ENCODE measurements at places on chromosomes 16 and 17.

DNA sequence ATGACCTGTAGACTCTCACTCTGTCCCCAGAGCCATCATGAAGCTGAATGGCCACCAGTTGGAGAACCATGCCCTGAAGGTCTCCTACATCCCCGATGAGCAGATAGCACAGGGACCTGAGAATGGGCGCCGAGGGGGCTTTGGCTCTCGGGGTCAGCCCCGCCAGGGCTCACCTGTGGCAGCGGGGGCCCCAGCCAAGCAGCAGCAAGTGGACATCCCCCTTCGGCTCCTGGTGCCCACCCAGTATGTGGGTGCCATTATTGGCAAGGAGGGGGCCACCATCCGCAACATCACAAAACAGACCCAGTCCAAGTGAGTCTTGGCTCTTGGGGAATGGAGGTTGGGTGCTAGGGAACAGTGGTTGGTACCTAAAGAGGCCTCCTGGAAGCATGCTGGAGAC is 41.0 kb downstream of the IGF2BP1 start:
- no peak for DNase-seq

- no peak for DNase-seq
Observed at GRCh38 chr17:72901083-72901482, 191.4 kb downstream of the SLC39A11 start.

DNA sequence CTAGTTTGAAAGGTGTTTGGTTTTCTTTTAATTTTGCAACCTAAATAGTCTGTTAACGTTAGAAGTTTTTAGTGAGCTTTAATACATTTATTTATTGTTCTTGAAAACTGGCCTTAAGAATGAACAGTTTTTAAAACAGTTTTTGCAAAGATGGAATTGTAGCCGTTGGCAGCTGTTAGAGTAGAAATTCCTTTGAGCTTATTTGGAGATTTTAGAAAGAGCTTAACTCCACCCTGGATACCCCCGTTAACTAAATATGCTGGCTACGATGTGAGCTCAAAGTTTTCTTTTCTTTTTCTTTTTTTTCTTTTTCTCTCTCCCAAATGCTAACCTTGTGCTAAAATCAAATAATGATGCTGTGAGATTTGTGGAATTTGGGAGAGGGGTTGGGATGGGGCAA is 75.2 kb downstream of the COX10 start:
- no peak for DNase-seq

GRCh38 chr16:83138976-83139690 is 512.4 kb downstream of the CDH13 start:
- no peak for DNase-seq

GRCh38 chr17:68239632-68240366 is 8.0 kb upstream of the AMZ2 start:
- DNase-seq, result no peak

DNA sequence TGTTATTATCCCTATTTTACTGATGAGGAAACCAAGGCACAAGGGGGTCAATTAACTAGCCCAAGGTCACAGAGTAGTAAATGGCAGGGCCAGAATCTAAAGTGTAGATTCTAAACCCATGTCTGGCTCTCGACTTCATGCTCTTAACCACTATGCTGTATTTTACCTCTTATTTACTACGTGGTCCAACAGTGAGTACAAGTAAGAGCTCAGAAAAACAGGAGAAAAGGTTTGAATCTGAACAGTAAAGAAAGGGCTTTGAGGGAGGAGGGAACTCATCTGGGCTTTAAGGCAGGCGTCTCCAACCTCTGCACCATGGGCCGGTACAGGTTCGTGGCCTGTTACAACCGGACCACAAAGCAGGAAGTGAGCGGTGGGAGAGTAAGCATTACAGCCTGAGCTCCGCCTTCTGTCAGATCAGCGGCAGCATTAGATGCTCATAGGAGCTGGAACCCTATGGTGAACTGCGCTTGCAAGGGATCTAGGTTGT is 62.9 kb downstream of the SMURF2 start:
- DNase-seq, result no peak

DNA sequence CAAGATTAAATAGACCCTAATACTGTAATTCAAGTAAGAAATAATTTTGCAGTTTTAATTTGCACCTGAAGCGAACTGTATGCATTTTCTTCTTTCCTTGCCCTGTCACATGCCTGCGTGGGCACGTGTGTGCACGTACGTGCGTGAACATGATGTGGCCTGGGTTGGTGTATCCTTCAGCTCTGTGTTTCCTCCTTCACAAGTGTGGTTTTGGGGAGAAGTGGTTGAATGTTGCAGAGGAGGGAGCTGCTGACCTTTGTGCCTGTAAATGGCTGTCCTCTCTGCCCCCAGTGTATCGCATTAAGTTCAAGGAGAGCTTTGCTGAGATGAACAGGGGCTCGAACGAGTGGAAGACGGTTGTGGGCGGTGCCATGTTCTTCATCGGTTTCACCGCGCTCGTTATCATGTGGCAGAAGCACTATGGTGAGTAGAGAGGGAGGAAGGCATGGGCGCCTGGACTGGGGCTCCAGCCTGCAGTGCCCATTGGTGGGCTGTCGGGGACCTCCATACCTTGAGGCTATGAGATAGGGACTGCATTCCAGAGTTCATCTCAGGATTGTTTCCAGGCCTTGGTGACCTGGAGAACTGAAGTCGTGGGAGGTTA is 6.0 kb downstream of the COX4I1 start:
- no peak for DNase-seq

- no peak for DNase-seq
Observed at GRCh38 chr17:1022278-1023024, 25.5 kb downstream of the TIMM22 start.

DNA sequence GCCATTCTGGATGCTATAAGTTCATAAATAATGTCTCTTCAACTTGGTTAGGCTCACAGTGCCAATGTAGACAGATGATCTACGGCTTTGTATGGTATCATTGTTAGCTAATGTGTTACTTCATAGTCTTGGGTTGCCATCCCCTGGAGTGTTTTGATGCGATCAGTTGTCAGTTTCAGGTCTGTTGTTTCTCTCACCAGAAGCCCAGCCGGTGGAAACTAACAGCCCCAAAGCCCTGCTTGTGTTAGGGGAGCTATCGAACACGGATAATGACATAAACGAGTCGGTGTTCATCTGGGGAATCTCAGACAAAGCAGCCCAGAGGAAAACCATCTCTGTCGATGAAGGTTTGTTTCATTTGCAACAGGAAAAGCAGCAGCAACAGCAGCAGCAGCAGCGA is 107.4 kb upstream of the ANKFN1 start:
- no peak for DNase-seq

DNA sequence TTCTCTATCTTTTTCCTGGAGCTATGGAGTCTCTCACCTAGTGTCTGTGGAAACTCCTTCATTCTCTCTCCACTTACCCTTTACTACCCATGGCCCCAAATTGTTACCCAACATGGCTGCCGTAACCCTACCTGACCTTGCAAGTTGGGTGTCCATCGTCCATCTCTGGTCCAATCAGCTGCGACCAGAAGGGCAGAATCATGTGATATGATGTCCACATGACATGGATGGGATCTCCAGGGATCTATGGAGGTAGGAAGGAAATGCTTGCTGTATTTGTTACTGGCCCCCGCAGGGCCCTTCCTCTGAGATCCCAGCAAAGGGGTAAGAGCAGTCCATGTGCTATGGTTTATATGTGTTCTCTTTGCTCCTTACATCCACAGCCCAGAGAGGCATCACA is 8.0 kb upstream of the DRC7 start:
- DNase-seq, result no peak

DNA sequence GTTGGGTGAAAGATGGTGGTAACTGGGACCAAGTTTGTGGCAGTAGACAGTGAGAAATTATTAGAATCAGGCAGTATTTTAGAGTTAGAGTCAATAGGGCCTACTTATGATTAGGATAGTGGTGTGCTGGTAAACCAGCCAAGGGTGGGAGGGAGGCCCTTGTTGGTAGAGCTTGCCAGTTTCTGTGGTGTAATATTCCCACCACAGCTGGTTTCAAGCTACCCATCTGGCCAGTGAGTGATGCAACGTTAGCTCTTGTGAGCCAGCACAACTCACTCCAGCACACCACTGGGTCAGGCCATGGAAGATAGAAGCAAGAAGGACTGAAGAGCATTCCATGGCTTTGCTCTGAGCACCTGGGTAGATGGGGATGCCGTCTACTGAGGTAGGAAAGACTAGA is 34.9 kb downstream of the GNAO1 start:
- no peak for DNase-seq

DNA sequence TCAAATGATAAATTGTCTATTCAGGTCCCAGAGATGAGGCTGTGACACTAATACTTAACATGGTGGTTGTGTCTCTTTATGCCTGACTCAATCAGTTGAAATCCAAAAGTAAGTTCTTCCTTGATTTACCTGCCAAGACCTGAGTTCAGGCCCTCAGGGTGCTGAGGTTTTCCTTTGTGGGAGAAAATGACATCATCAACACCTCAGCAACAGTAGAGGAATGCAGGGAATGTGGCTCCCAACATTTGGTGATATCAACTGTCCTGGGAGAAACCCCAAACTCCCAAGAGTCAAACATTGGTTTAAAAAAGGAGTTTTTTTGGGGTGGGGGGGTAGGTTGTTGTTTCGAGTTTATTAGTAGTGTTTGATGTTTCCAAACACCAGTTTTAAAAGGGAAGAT is 14.7 kb downstream of the RNF43 start:
- DNase-seq, result no peak

DNA sequence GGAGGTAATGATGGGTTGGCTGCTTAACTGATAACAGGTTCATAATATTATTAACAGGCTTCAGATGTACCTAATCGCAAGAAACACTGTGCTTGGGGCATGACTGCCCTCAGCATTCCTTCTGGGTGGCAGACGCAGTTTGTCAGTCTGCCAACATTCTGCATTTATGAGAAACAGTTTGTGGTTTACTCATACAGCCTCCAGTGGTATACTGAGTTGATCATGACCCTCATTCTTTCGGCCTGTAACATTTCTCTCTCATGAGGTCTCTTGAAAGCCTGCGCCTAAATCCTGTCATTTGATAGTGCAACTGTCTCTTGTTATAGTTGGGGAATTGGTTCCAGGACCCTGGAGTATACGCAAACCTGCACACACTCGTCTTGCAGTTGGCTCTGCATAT is 4.9 kb upstream of the RUSF1 start:
- DNase-seq, result no peak

DNA sequence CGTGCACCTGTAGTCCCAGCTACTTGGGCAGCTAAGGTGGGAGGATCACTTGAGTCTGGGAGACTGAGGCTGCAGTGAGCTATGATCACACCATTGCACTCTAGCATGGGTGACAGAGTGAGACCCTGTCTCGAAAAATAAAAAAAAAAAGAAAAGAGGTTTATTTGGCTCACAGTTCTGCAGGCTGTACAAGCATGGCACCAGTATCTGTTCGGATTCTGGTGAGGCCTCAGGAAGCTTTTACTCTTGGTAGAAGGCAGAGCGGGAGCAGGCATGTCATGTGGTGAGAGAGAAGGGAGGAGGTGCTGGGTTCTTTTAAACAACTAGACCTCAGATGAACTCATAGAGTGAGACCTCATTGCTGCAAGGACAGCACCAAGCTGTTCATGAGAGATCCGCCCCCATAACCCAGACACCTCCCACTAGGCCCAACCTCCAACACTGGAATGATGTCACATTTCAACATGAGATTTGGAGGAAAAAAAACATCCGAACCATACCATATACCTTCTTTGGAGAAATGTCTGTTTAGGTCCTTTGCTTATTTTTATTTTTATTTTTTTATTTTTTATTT is 10.3 kb upstream of the RMI2 start:
- no peak for DNase-seq

GRCh38 chr17:17766077-17766743 is 70.6 kb downstream of the SREBF1 start:
- no peak for DNase-seq

GRCh38 chr17:16976725-16977550 is 5.0 kb upstream of the TNFRSF13B start:
- no peak for DNase-seq

- no peak for DNase-seq
Observed at GRCh38 chr17:56300144-56300543, 146.9 kb downstream of the ANKFN1 start.

GRCh38 chr17:42135664-42136653 is 13.4 kb downstream of the HSPB9 start:
- no peak for DNase-seq

DNA sequence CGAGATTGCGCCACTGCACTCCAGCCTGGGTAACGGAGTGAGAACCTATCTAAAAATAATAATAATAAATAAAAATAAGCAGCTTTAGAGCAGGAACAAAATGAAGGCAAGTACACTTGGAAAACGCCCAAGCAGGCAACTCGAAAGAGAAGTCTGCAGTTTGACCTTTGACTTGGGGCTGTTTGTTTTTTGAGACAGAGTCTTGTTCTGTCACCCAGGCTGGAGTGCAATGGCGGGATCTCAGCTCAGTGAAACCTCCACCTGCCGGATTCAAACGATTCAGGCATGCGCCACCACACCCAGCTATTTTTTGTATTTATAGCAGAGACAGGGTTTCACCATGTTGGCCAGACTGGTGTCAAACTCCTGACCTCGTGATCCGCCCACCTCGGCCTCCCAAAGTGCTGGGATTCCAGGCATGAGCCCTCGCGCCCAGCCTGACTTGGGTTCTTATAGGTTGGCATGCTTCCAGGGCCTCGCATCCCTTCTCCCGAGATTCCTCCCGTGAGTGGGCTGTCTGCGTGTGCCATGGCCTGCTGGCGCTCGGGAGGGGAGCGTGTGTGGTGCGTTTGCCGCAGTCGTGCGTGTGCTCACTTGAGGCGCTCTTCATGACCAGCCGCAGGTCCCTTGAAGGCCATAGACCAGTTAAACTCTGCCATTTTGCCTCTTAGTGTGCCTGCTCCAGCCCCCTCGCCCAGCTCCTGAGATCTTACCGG is 18.4 kb upstream of the UBE2I start:
- peak; percentile 47 for DNase-seq

GRCh38 chr16:69477546-69477945 is 53.1 kb downstream of the CYB5B start:
- DNase-seq, result no peak

Data from NCI-H2107 (cell line).